ENCODE measurements at places on chromosomes 2 and 18.

GRCh38 chr2:33202641-33203522, 256.1 kb downstream of the LTBP1 start:
- no peak for DNase-seq

DNA sequence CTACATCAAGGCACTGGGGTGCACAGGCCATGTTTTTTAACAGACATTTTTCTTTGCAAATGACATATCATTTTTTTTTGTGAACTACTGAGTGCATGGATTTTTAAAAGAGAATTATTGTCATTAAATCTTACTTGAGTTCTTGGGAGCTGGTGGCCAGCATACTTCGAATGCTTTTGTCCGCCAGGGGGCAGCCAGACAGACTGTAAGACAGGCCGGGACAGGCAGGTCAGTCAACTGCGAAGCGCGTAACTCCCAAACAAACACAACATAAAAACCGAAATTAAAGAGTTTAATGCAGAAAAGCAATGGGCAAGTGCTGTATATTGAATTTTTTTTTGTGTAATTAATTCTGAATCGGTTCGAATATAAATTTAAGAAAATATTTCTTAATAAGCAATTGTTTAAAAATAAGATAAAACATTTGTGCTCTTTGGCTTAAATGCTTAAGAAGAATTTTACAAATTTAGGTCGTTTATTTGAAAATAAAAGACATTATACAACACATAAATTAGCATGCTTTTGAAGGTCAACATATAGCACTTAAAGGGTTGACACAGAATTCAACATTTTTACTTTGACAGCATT, 142.2 kb upstream of the PXDN start:
- DNase-seq: no peak

GRCh38 chr18:47908592-47908991, 21.9 kb downstream of the SMAD2 start:
- no peak for DNase-seq

GRCh38 chr2:39631718-39632117, 34.0 kb upstream of the TMEM178A start:
- DNase-seq: no peak

GRCh38 chr2:227503433-227504406, 31.8 kb downstream of the AGFG1 start:
- no peak for DNase-seq

DNA sequence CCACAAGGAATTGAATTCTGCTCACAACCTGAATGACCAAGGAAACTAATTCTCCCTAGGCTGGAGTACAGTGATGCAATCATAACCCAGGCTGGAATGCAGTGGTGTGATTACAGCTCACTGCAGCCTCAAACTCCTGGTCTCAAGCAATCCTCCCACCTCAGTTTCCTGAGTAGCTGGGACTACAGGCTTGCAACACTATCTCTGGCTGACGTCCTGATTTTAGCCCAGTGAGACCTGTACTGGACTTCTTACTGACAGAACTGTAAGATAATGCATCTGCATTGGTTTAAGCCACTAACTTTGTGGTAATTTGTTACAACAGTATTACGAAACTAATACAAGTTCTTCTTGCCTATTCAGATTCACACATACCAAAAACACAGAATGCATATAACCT, 9.5 kb upstream of the KDSR start:
- DNase-seq: no peak
